ENCODE measurements at places on chromosomes 3 and 15.

DNA sequence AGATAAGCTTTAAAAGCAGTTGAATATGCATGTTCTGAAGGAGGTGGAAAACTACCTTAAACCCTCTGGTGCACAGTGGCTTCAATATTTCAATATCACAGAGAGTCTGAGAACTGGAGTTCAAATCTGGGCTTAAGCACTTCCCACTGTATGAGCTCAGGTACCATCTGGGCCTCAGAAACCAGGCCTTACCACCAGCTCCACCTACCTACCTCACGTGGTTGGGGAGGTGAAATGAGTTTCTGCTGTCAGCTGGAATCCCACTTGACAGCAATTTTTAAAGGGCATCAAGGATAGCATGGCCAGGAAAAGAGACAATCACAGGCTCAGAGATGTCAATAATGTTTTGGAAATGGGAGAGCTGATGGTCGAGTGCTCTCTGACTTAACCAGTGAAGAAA lies 5.0 kb downstream of the CHCHD4 start:
- DNase-seq: no peak

GRCh38 chr15:98817745-98818144 lies 169.4 kb downstream of the IGF1R start:
- DNase-seq: no peak

- no peak for DNase-seq
Observed at GRCh38 chr15:63367390-63367789, 14.3 kb downstream of the CA12 start.

DNA sequence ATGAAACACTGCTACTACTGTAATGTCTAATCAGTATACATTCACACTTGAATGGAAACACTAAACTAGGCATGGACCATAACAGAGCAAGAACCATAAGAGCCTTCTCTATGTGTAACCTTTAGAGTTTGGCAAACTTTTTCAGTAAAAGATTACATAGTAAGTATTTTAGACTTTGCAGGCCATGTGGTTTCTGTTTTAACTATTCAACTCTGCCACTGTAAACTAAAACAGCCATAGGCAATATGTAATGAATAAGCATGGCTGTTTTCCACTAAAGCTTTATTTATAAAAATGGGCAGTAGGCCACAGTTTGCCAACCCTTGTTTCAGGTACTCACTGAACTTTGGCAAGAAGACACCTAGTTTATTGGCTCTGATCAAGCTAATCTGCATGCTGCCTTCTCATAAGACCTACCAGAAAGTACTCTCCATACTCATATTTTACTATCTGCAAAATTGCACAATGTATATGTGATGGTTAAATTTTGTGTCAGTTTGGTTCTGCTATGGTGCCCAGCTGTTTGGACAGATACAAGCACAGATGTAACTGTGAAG lies 46.0 kb downstream of the UACA start:
- DNase-seq: no peak

DNA sequence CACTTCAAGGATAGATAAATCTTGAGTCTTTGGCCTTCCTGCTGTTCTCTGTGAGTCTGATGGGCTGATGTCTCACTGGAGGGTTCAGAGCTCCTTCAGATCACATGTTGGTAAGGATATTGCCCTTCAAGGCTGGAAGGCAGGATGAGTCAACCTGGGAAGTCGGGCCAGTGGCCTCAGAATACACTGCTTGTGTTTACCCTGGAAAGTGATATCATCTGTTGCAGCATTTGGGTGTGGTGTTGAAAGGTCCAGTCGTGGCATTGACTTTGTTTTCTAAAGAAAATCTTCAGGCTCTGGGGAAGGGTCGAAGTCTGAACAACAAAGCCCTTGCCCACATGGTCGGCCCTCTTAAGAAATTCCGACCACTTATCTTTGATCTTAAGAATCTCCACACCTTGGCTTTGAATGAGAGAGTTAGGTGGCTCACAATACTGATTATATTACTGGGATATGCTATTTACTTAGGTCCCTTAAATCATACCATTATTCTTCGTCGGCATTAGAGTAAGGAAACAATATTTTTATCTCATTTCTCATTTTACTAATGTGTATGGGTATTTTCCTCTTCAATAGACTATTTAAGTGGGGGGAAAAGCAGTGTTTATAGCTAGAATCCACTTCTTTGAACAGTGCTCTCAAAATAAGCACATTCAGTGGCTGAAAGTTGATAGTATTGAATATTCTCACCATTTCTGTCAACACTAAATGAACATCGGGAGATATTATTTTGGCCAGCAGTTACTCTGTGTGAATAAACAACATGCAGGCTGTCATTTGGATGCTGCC lies 303.9 kb upstream of the RASGRP1 start:
- no peak for DNase-seq

GRCh38 chr3:78857494-78858111 lies 910.2 kb downstream of the ROBO1 start:
- no peak for DNase-seq

Data from CD4-positive, alpha-beta T cell treated with Interleukin-15 for 4 hours (primary cell).